ENCODE measurements at places on chromosomes 12 and 14.

GRCh38 chr12:8823565-8824300, 1.3 kb downstream of the A2ML1 start:
- DNase-seq = peak; percentile 28
- no peak overlapping the region for H3K27ac ChIP-seq
- no peaks in the 10 kb centered on the region for H3K4me1 ChIP-seq
- no peak overlapping the region for H3K4me3 ChIP-seq

- no peak overlapping the region for H3K4me3 ChIP-seq
- H3K36me3 ChIP-seq = no peaks in the 10 kb centered on the region
- H3K27me3 ChIP-seq = peaks cover 65% of the 10 kb centered on the region
- H3K4me1 ChIP-seq = peaks cover 20% of the 10 kb centered on the region
- no peak overlapping the region for H3K27ac ChIP-seq
- no peak for DNase-seq
Observed at GRCh38 chr14:90518941-90519256, 122.1 kb downstream of the CALM1 start.

GRCh38 chr14:50795909-50796308, 35.1 kb downstream of the NIN start:
- no peak overlapping the region for H3K27ac ChIP-seq
- H3K27me3 ChIP-seq = no peaks in the 10 kb centered on the region
- peaks cover 15% of the 10 kb centered on the region for H3K36me3 ChIP-seq
- peaks cover 35% of the 10 kb centered on the region for H3K4me1 ChIP-seq

- no peaks in the 10 kb centered on the region for H3K27me3 ChIP-seq
- no peak overlapping the region for H3K27ac ChIP-seq
- no peak for DNase-seq
- H3K4me3 ChIP-seq = no peak overlapping the region
Observed at GRCh38 chr14:106493962-106494823, 967.8 kb downstream of the TMEM121 start.

- no peaks in the 10 kb centered on the region for H3K27me3 ChIP-seq
- H3K4me3 ChIP-seq = no peak overlapping the region
- no peaks in the 10 kb centered on the region for H3K36me3 ChIP-seq
- H3K4me1 ChIP-seq = peaks cover 3% of the 10 kb centered on the region
- DNase-seq = no peak
Observed at GRCh38 chr14:105064001-105064400, 1.2 kb downstream of the GPR132 start.

DNA sequence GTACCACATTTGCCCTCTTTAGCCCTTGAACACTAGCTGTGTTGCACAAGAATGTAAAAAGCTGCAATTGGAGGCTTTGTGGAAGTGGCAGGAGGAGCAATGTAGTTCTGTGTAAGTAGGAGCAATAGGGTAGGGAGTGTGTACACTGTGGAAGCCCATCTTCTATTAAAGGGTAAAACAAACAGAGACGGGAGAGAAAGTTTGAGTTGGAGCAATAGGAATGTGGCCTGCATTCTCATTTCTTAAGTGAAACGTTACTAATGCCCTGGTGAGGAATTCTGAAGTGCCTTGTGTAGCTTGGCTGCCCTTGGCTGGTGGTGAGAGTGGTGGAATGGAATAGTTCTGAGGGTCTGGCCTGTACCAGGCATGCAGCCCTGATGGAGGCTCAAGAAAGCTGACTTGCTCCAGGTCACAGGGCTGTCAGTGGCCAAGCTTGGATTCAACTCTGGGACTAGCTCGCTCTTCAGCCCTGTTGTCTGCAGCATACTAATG, 38.8 kb upstream of the ATP23 start:
- H3K4me3 ChIP-seq = no peak overlapping the region
- H3K27me3 ChIP-seq = peaks cover 20% of the 10 kb centered on the region
- no peak for DNase-seq
- H3K27ac ChIP-seq = no peak overlapping the region
